Stimulated activated memory B cell treated with anti-CD40 and anti-IgM and Interleukin-4, amounts not matched to agents 10 μg/mL and 1 μg/mL and 100 μg/mL, for 72 hours (primary cell): ENCODE measurements at places on chromosomes 3 and 15.

- ATAC-seq = no peak
Observed at GRCh38 chr15:92365084-92365483, 28.6 kb upstream of the ST8SIA2 start.

DNA sequence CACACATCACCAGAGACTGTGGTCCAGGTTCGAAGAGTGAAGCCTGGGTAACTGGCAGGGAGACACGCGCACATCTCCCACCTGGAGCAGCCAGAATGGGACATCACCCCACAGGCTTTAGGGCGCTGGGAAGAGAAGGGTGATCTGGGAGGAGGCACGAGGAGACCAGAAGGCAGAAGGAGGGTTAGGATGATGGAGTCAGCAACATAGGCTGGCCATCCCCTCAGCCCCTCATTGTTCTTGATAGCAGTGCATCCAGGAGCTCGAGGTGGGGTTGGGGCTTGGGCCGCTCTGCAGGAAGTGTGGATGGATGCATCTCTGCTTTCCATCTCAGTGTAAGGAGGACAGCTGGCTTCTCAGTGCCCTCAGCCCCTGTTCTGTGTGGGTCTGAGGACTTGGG is 15.2 kb downstream of the PLA2G4F start:
- no peak for ATAC-seq

- ATAC-seq = no peak
Observed at GRCh38 chr3:16064642-16065414, 109.7 kb upstream of the GALNT15 start.

DNA sequence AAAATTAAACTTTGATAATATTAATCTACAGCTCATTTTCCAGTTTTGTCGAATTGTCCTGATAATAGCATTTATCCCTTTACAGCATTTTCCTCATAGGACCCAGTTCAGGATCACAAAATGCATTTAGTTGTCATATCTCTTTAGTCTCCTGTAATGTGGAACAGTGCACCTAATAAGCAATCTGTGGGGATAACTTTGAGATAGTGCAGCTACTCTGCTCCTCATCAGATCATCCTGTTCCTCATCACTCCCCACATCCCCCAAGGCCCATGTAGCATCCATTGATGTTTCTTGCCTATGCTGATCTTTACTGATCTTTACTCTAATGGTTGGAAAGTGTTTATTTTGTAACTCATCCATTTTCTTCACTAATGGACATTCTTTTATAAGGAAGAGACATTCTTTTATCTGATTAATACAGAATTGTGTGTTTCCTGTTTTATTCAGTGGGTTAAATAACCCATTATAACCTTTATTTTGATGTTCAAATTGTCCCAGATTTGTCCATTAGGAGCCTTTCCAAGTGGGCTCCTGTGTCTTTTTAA is 7.5 kb downstream of the RNF111 start:
- no peak for ATAC-seq

DNA sequence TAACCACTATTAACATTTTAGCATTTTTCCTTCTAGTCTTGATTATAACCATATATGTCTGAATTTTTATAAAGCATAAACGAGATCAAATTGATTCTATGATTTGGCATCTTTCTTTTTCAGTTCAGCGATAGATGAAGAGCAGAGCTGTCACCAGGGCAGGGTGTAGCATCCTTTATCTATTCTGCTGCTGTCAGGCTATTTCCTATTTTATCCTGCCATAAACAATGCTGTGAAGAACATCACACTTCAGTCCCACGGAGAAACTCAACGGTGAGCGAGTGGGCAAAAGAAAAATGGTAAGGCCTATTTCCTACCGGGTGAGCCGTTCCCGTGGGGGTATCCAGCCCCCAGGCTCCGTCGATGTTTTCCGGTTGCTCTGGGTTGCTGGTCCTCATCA is 15.5 kb downstream of the TMEM40 start:
- no peak for ATAC-seq

DNA sequence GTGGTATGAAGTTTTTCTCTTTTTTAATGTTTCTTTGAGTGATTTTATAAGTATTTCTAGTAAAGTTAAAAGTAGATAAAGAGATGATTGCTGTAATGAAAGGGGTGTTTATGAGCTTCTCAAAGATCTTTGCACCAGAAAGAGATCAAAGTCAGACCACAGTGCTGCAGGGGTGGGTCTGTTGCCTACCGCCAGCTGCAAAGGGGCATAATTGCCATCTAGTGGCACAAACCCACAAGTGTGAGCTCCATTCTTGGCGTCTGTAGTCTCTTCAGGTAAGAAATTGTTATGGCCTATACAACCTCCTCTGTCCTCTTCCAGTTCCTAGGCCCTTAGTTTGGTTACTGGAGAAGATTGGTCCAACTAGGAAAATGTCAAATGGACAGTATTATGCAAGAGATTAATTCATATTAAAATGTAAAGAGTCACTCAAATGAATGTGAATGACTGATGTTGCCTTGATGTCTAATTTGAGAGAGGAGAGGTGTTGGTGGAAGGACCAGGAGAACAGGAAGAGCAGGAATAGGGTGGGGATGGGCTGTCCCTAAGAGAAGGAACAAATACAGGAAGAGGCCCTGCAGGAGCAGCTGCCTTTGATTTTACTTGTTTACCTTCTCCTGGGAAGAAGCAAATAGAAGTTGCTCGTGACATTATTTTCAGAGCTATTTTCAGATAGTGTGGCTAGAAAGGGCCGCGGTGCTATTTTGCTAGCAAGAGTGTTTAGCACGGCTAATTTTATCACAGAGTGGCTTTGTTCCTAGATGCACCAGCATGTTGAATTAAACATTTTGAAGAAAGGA is 53.0 kb upstream of the GSK3B start:
- ATAC-seq = peak; percentile 63

DNA sequence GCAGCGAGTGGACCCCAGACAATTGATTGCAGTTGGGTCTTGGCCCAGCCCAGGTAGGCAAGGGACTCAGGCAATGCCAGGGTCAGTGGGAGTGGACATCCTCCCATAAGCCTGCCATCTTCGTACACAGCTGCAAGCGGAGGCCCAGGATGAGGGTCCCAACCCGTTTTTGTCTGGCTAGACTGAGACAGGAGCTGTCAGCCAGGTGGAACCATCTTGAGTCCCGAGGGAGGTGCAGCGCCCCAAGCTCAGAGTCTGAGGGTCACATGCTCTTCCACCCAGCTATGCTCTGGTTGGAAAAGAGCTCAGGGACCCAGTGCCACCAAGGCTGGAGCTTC is 22.6 kb upstream of the IP6K2 start:
- peak; percentile 61 for ATAC-seq

DNA sequence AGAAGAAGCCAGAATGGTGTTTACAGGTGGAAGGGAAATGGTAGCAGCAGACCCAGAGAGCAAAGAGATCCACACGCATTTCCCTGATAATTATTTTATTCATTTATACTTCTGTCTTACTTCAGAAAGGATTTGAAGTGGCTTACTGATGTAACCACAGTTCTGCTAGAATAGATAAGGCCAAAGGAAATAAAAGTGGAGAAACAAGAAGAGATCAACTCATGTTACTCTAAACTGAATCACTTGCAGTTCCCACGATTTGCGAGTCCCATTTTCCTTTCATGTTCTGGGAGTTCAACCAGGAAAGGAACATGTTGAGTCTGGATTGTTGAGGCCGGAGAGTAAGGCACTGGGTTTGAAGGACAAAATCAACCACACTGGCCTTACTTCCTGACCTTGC is 151.8 kb downstream of the MYRIP start:
- no peak for ATAC-seq

DNA sequence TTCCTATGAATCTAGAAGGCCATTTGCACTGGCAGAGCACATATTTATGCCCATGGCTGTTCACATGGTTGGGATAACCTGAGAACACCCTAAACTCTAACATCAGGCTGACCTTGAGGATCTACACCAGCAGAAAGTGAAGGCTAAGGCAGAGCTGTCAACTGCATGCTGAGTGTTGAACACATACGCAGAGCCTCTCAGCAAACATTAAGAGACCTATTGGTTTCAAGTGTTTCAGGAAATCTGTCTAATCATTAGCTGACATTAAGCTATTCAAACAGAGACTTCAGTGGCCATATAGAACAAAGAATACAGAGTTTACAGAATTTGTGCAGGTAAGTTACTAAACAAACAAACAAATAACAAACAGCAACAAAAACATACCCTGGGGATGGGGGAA is 16.1 kb upstream of the SEC61A1 start:
- ATAC-seq = no peak
